Stimulated activated CD8-positive, alpha-beta memory T cell treated with anti-CD3 and anti-CD28 coated beads, Interleukin-2, amount 100 ng/mL, for 1 hour (primary cell): ENCODE measurements at places on chromosomes 1 and 21.

DNA sequence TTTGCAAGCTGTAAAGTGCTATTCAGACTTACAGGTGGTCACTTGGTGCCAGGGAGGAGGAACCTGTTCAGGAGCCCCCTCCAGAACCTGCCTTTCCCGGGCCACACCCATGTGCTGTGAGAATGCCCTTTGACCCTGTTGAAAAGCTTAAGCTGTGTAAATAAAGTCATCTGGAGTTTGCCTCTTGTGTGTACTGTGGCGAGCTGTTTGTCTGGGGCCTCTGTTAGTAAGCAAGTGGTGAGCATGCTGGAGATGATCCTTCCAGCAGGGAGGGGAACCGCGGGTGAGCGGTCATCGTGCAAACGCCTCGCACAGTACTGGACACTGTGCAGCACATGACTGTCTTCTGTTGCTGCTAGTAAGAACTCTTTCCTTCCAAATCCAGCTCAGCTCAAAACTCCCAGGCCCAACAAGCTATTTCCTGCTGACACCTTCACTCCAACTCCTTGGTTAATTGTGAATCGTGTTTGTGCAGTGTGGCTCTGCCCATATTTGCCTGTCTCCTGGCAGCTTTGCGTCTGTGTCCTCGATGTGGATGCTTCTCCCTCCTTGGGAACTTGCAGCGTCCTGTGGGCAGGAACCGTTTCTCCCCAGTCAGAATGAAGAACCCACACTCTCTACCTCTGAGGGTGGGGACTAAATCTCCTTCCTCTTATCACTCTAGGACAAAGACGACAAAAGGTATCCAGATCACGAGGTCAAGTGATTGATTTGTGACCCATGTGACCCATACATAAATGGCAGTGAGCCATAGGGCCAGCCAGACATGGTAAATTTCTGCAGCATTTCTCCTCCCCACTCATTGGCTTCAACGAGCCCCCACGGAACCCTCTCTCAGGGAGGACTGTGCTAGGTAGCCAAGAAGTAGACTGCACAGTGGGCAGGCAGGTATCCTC, 13.9 kb upstream of the BTG2 start:
- no peak for DNase-seq

DNA sequence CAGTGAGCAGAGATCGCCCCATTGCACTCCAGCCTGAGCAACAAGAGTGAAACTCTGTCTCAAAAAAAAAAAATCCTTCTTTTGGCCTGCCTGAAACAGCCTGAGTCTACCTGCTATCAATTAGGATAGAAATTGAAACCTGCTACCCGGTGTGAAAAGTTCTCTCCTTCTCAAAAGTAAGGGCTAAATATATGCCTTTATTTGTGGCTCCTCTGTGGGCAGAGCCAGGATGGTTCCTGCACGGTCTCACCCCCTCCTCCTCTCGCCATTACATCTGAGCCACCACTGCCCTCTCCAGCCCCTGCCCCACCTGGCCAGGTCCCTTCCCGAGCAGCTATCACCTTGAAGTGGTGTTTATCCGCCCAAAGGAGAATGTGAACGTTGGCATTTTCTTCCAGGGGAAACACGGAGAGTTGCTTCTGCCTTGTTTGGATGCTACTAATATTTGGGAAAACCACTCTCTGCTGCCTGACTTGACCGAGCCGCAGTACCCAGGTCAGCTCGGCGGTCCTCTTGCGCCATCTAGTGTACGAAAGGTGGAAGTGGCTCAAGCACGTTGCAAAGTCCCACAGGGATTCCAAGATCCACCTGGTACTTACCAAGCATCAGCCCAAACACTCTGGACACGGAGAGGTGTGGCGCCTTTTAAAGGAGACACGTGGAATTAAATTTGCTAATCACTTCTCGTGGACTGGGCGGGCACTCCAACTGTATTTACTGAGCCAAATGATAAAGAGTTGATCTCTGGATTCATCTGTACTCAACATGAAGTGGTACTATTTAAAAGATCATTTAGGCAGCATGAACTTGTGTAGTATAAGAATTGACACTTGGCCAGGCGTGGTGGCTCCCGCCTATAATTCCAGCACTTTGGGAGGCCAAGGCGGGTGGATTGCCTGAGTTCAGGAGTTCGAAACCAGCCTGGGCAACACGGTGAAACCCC, 31.9 kb downstream of the SETD4 start:
- DNase-seq, result peak; percentile 53

GRCh38 chr1:153288634-153289275, 24.0 kb downstream of the PGLYRP3 start:
- no peak for DNase-seq

GRCh38 chr1:8015036-8015808, 10.9 kb downstream of the ERRFI1 start:
- no peak for DNase-seq

- no peak for DNase-seq
Measured at GRCh38 chr1:62685431-62685859, 2.7 kb downstream of the DOCK7 start.

- DNase-seq, result no peak
Measured at GRCh38 chr1:186722711-186723309, 42.6 kb upstream of the PTGS2 start.

DNA sequence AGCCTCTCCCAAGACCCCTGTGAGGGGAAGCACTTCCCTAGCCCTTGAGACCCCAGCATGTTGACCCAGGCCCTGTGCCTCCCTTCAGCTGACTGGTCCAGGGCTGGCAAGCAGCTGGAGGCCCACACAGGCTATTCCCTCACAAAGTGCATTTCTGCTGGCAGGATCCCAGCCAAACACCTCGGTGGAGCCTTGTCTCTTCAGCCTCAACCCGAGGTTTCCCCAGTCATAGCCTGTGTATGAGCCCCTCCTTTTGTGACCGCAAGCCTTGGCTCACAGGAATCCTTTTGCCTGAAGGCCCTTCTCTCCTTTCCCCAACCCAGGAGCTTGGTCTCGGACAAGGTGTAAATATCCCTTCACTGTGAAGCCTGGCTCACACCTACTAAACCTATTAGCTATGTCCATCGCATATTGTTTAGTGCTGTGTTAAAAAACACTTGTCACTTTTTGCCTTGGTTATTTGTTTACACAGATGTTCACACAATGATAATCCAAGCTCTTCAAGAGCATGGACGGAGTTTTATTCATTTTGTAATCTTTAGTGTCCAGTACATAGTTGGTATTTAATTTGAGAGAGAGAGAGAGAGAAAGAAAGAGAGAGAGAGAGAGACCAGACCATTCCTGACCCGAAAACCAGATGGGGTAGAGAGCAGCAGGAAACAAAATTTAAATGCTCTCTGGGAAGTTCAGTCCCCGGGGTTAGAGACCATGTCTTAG, 8.5 kb upstream of the CD247 start:
- DNase-seq, result no peak

GRCh38 chr1:208100906-208101305, 143.3 kb downstream of the PLXNA2 start:
- DNase-seq, result no peak

DNA sequence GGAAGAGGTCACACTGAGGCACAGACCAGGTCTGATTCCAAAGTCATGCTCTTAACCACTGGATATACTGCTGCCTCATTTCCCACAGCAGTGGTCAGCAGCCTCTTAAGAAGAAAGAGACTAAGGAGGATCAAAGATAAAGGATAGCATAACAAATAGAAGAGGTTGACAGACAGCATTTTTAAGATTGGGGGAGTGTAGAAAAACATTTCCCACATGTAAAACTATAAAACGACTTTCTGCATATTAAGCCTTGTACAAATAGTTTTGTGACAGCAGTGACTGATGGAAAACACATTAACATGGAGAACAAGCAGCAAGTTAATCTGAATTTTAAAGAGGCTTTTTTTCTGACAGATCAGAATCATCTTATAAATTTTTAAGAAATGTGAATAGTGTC, 92.0 kb downstream of the SELENOF start:
- no peak for DNase-seq

- DNase-seq, result no peak
Measured at GRCh38 chr1:26373789-26374188, 1.2 kb upstream of the ZNF683 start.
